Muscle of leg (tissue), 16 donors: ENCODE measurements at places on chromosomes 1 and 21. TPM values are rescaled to one million over a fixed set of nuclear protein-coding genes. Genes with fewer than 3 reads are reported as not detected.

GRCh38 chr1:230308039-230308438 lies 118.1 kb downstream of the PGBD5 start:
- peak; percentile 54 for DNase-seq

The UQCRHL gene
- total RNA-seq, result 8.6 TPM

DNA sequence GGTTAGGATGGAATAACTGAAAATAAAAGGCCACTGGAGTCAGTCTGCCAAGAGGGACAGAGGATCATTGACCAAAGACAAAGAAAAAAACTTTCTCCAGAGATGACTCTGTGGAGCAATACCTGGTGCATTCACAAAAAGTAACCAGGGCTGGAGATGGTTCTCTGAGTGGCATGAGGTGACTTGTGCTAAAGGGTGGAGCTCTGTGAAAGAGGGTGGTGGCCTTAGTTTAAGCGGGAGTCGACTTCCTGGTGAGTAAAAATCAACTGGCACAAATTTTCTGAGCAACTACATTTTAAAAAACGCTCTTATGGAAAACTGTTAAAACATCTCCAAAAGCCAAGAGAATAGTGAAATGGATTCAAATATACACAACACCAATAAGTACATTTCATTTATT lies 10.0 kb downstream of the NHLH2 start:
- no peak for DNase-seq

- no peak for DNase-seq
Measured at GRCh38 chr1:24097663-24098062, 14.3 kb downstream of the MYOM3 start.

GRCh38 chr1:22880174-22880601 lies 92.5 kb downstream of the LACTBL1 start:
- DNase-seq, result no peak

The PPP1R8 gene
- total RNA-seq, result 33.6 TPM

The S100B gene
- 20.0 TPM for total RNA-seq

- DNase-seq, result no peak
Measured at GRCh38 chr1:203311368-203312301, 6.3 kb downstream of the BTG2 start.

The SLC2A1 gene
- total RNA-seq, result 16.8 TPM

- DNase-seq, result peak; percentile 75
Measured at GRCh38 chr1:178388418-178389145, 108.2 kb downstream of the CLEC20A start.

The RGSL1 gene
- total RNA-seq, result not detected

The PDPN gene
- total RNA-seq, result 14.5 TPM

GRCh38 chr1:46490656-46491442 lies 1.2 kb downstream of the DMBX1 start:
- DNase-seq, result no peak

DNA sequence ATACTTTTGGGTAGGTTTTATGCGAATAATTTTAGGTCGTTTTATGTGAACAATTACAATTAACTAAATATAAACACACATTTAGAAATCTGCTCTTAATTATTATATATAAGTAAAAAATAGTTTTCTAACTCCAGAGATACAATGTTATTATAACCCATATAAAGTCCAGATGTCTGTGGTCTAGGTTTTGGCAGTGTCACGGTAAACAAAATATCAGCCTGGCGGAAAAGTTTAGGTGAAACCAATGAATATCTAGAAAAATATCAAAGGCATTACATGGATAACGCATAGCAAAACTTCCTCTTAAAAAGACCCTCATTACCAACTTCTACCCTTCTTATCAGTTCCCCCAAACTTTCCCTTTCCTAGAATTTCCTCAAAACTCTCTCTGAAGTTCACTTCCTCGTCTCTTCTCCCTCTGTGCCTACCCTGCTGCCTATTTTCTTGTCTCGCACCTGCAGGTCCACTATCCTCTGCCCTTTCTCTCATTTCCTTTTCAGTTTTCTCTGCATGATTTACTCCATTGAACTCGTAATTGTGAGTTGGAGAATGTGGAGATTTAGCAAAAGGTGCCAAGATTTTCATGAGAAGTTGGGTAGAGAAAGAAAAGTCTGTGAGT lies 21.8 kb downstream of the VTCN1 start:
- DNase-seq, result no peak

DNA sequence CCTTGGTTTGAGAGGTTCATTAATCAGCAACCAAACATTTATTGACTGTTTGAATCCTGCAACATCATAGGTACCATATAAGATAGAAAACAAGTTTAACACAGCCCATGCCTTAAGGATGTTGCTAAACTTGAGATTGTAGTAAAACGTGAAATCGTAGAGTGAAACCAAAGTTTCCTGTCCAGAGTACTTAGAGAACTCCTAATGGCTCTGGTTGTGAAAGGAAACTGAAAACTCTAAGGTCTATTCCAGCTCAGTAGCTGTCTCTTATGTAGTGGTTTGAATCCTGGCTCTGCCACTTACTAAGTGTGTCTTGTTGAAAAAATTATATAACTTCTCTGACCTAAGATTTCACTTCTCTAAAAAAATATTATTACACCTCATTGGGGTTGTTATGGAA lies 310.9 kb downstream of the NTNG1 start:
- DNase-seq, result no peak

DNA sequence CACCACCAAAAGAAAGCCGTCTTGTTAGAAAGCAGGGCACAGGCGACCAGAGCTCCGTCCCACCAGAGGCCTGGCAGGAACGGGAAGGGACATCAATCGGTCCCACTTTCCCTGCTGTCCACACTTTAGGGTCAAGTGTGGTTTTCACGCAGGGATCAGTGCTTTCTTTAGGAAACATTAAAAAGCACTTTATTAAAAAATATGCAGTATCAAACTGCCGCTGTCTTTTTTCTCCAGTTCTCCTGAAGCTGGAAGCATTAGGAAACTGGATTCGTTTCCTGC lies 437 bp downstream of the IFNLR1 start:
- no peak for DNase-seq

GRCh38 chr1:40038697-40039096 lies 1.8 kb upstream of the CAP1 start:
- DNase-seq, result peak; percentile 14
